GM12878 (cell line): ENCODE measurements at places on chromosomes 6 and 20.

DNA sequence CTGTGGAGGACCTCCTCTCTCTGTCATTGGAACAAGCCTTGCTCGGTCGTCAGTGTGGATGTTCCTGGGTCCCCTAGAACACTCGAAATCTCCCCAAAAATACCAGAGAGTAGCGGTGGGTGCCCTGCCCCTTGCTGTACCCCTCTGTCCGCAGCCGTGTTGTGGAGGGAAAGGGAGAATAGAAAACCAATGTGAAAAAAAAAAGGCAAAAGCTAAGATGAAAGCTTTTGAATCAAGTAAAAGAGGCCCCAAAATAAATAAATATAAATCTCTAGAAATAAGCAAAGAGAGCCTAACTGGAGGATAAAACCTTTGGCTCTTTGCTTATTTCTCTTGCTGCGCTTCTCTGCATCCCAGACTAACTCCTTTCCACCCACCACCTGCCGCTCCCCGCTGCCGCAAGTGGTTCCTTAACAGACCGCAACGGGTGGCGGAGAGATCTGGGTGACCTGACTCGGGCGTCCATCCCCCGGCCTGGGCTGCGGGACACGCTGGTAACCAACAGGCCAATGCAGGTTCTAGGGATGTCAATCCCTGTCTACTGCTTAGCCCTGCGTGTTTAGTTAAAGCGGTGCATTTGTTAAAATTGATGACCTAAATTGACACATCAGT lies 110.0 kb downstream of the GPX5 start:
- DNase-seq: no peak

DNA sequence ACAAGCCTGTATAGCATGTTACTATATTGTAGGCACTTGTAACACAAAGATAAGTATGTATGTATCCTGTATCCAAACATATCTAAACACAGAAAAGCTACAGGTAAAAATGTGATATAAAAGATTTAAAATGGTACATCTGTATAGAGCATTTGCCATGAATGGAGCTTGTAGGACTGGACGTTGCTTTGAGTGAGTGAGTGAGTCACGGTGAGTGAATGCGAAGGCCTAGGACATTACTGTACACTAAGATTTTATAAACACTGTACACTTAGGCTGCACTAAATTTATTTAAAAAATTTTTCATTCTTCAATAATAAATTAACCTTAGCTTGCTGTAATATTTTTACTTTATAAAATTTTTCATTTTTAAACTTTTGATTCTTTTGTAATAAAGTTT lies 136.9 kb downstream of the NKAIN2 start:
- DNase-seq: no peak

- no peak for DNase-seq
Measured at GRCh38 chr20:13753436-13754036, 31.2 kb downstream of the ESF1 start.

GRCh38 chr6:138945354-138945753 lies 42.7 kb downstream of the REPS1 start:
- DNase-seq: no peak

DNA sequence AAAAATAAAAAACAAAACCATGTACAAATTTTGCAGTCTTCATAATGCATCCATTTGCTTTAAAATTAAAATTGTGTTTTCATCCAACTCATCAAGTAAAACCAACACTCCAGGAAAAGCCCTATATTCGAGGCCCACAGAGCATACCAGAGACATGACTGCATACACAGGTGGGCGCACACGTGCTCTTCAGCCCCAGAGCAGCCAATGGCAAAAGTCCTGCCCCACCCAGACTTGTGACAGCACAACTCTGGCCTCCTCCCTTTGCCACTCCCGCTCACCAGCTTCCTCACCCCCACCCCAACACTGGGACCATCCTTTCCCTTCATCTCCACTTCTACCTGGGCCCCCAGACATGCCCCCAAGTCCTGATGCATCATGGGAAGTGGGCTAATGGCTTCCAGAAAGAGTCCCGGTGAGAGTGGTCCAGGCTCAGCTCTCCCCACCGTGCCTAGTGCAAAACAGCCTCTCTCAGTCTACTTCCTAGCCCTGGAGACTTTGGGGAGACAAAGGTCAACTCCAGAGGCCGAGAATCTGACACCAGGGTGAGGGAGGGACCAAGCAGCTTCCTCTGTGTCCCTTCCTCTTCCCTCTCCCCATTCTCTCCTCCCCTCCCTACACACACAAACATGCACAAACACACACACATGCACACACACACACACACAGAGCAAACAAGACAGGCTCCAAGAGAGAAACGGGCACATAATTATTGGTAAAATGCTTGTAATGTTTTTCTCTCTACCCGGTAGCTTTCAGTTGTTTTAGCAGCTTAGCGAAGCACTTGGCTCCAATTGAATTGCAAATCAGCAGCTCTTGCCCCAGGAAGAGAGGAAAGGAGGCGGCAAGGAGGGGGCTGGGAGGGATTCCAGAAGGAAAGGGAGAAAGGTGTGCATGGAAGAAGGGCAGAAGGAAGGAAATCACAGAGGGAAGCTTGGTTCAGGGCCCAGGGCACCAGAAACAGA lies 14.3 kb downstream of the GRM4 start:
- DNase-seq: no peak

- no peak for DNase-seq
Measured at GRCh38 chr20:3510110-3510509, 39.3 kb downstream of the ATRN start.

- DNase-seq: no peak
Measured at GRCh38 chr6:85192186-85192585, 257.7 kb upstream of the NT5E start.

GRCh38 chr6:69578361-69578890 lies 218.4 kb downstream of the LMBRD1 start:
- DNase-seq: no peak

- no peak for DNase-seq
Measured at GRCh38 chr6:39366931-39367618, 44.6 kb upstream of the KCNK16 start.

GRCh38 chr6:53828215-53828614 lies 33.4 kb downstream of the LRRC1 start:
- no peak for DNase-seq

DNA sequence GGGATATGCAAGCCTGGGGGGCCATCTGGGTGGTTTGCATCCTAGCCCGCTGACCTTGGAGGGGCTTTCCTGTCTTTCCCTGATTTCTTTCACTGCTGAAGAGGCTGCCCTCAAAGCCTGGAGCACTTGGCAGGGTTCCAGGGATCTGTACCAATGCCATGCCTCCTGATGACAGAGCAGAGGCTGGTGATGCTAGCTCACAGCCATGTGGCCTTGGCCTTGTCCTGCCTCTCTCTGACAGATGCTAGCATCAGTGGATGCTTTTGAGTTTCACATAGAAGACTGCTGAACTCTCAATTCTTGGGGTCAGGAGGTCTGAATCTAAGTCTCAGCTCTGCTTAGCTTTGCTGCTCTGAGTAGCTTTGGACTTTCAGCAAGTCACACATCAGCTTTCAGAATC lies 21.9 kb upstream of the RREB1 start:
- no peak for DNase-seq

- no peak for DNase-seq
Measured at GRCh38 chr6:87029711-87030314, 65.1 kb downstream of the CGA start.

- no peak for DNase-seq
Measured at GRCh38 chr6:169955731-169956437, 204.5 kb downstream of the ERMARD start.

GRCh38 chr6:83609248-83609647 lies 96.9 kb downstream of the PRSS35 start:
- DNase-seq: no peak

DNA sequence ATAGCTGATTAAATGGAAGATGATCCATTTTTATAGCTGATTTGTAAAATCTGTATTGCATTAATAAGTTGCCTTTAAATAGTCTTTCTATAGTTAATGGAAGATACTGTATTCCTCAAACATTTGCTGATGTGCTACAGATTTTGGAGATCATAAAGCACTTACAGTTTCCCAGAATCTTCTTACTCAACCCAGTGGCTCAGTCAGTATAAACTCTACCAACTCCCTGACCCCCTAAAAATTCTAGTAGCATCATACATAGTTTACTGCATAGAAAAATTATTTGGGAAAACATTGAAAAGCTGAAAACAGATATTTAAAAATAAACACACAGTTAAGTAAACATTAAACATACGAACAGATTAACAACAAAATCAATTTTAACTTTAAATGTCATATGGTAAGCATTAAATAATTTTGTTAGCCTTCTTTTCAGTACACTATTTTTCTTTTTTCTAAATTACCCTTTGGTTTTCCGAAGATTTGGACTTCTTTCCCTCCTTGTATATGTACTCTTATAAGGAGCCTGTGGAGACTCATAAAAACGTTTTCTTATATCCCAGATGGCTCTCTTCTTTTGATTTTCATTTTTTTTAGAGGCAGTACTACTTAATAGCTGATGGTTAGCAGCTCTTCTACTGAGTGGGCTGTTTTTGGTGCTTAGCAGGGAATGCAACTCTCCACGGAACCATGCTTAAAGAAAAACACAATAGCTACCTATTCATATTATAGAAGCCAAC lies 62.7 kb upstream of the BMP5 start:
- DNase-seq: no peak

DNA sequence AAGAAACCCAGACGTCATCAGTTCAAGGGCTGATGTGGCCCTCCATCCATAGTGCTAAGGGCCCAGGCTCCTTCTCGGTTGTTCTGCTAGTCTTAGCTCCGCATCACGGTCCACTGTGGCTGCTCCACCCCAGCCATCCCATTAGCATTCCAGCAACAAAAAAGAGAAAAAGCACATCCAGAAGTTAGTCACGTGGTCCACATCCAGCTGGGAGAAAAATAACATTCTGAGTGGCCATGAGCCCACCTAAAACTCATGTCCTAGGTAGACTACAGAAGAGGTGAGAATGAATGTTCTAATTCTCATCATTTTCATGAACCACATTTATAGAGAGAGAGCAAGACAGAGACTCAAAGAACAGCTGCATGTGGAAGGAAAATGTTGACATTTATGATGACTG lies 49.4 kb upstream of the TAB2 start:
- no peak for DNase-seq

- no peak for DNase-seq
Measured at GRCh38 chr20:56766528-56766927, 137.4 kb downstream of the TFAP2C start.

- no peak for DNase-seq
Measured at GRCh38 chr20:40588891-40589290, 100.1 kb downstream of the MAFB start.

DNA sequence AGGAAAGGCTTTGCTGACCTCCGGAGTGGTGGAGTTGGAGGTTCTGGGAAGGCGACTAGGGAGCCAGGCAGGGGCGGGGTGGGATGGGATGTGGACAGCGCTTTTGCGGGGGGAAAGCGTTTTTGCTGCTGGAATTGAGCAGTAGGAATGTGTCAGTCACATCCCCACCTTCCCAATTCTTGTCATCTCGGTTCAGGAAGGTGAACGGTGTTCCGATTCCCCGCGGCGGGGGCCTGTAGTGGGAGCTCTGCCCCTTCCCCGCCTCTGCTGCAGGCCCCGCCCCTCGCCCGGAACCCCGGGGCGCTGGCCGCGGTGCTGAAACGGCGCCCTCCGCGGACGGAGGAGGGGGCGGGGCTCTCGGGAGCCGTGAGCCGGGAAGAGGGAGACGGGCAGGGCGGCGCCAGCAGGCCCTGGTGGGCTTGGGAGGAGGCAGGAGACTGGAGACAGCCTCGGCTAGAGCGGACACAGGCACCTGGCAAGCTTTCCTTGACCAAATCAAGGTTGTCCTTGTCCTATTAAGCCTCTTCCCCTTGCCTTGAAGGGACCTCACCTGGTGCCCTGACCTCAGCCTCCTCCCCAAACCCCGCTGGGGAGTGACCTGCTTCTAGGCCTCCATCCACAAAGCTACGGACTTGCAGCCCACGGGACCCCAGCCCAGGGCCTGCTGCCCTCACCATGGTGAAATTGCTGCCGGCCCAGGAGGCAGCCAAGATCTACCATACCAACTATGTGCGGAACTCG lies at the start of gene LHFPL5:
Gene LHFPL5 (plus strand): TSS at position 357 of the 741 bp plus-strand sequence. CDS start 319 bp downstream, at position 676.
- DNase-seq: no peak

DNA sequence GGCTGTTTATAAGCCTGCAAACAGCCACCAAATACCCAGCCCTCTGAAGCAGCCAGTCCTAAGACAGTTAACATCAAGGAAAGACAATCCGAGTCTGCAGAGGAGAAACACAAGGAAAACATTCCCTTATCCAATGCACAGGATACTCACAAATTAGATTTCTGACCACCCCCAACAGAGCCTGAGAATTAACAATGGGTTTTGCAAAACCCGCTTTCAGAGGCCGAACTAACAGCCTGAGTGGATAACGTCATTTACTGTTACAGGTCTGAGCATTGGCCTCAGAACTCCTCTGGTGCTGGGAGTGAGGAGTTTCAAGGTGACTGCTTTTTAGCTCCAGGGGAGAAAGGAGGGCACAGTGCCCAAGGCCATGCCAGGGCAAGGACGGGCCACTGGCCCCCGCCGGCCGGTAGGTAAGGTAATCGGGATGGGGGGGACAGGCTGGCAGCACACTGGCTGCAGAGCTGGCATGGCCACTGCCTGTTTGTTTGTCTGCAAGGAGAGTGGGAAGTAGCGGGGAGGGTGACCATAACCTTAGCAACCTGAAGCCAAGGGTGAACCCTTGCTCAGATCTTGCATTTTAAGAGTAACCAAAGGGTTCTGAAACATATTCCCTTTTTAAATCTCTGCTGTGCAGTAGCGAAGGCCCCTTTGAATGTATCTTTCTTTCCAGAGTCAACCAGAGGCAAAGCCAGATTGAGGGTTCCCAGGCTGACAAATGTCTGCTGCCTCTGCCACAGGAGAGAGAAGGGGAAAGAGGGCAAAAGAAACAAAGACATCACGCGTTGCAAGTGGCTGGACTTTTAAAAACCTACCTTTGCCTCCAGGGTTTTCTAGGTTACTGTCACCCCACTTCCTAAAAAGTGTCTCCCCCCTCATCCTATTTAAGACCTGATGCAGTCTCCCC lies 3.9 kb downstream of the ZMYND8 start:
- no peak for DNase-seq

DNA sequence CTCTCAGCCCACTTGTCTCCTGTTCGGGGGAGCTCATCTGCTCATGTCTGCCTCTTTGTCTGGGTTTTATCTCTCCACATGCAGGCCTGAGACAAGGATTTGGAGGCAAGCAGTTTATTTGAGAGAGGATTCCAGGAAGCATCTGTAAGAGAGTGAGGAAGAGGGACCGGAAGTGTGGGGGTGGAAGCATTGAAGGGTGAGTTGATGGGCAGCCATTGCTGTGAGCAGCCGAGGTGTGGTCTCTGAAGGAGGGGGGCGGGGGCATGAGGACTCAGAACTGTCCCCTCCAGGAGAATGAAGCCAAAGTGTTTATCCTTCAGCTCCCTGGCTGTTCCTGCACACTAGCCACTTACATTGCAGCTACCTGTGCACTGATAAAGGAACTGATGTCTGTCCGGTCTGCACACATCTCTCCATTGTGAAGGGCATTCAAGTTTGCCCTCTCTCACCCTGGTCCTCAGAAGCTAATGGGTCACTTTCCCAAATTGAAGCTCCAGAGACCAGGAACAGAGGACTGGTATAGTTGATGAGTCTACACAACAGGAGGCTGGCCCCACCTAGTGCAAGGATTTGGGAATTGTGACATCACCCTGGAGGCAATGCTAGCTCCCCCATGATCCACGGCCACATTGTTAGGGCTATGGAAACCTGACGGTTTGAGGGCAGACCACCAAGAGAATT lies 100.5 kb upstream of the FOXA2 start:
- DNase-seq: no peak

GRCh38 chr6:151054306-151054705 lies 185.5 kb upstream of the AKAP12 start:
- no peak for DNase-seq
